ENCODE measurements at places on chromosomes 12 and 14. TPM values are rescaled to one million over a fixed set of nuclear protein-coding genes. Genes with fewer than 3 reads are reported as not detected.

The GLI1 gene
- 0.21 TPM for total RNA-seq

The MYBPC1 gene
- total RNA-seq: not detected

The MANSC1 gene
- 23.7 TPM for total RNA-seq

The IAPP gene
- total RNA-seq: not detected

The RNASE7 gene
- not detected for total RNA-seq

The TC2N gene
- 53.1 TPM for total RNA-seq

The ZNF664 gene
- total RNA-seq: 84.2 TPM

The P2RX2 gene
- 0.56 TPM for total RNA-seq
